Non-pigmented ciliary epithelial cell (primary cell): ENCODE measurements at places on chromosomes 1 and 21.

DNA sequence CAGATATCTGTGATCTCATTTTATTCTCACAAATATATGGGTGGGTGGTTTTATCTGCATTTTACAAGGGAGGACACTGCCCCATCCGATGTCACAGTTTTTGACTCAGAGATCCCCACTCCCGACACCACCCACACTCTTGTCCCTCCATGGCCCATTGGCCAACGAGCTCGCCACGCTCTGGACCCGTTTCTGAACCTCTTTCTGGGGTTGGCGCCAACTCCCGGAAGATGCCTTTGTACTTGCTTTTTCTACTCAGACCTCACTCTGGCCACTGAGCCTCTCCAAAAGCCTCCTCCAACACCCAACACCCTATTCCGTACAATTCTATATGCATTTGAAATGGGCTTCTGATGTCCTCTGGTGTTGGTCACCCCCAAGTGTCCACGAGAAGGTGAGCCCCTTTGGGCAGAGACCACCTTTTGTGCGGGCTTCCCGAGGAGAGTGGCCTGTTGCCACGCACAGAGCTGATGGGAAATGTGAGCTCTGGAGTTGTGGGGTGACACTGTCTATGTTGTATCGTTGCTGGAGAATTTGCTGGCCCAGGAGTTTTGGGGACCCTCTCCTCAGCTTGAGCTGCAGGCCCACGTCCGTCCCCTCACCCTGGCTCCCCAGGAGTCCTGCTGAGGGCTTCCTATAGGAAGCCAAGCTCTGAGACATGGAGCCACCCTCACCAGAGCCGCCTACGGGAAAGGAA lies 366.9 kb upstream of the VAMP3 start:
- DNase-seq = no peak

GRCh38 chr1:89980605-89981004 lies 14.3 kb upstream of the ZNF326 start:
- no peak for DNase-seq

DNA sequence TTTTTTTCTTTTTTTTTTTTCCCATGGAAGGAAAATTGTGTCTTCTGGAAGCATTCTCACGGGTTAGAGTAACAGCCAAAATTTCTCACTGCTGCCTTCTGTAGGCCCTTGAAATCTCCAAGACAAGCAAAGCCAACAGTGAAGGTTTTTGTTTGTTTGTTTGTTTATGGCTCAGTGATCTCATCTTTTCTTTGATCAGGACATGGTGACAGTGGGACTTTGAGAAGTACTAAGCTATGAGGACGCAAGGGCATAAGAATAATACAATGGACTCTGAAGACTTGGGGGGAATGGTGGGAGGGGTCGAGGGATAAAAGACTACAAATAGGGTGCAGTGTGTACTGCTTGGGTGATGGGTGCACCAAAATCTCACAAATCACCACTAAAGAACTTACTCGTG lies 419.4 kb downstream of the PTPRC start:
- DNase-seq = no peak

- no peak for DNase-seq
Observed at GRCh38 chr1:3625151-3625907, 514 bp downstream of the TPRG1L start.

DNA sequence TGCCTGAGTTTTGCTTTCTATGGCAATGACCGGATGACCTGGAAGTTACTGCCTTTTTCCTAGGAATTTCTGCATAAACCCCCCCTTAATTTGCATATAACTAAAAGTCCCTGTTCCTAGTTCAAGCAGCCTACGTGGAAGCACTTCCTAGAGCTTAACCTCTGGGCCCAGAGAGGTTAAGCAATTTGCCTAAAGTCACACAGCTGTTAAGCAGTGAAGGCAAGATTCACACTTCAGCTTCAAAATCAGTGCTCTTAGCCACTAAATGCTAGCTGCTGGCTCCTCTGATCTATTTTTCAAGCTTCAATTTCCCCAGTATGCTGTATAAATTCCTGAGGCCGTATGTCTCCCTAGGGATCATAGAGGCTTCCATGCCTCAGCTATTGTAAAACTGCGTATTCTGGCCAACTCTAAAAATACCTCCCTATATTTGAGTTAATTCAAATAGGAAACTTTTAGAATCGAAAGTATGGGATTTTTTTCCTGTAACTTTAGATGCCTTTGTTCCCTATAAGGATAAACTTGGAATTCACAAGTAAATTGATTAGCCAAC lies 53.1 kb upstream of the CD5L start:
- no peak for DNase-seq

- DNase-seq = no peak
Observed at GRCh38 chr1:184836934-184837895, 82.6 kb upstream of the EDEM3 start.
